ENCODE measurements at places on chromosomes 16 and 17.

GRCh38 chr16:84677017-84677803 lies 22.6 kb upstream of the USP10 start:
- DNase-seq: no peak

- DNase-seq: no peak
Measured at GRCh38 chr17:61825448-61826137, 37.7 kb downstream of the BRIP1 start.

DNA sequence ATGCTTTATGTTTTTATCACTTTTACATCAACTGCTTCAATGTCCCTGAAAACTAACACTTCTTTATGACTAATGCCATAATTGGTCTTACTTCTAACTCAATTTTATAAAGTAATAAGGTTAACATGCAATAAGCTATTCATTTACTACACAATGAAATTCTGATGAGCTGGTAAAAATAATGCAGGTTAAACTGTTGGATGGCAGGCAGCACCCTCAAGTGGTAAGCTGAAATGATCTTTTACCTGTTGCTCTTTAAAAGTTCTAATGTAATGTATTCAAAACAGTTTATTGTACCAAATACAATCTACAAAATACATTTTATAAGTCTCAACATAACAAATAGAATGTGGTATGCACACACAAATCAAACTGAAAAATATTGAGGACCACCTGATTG lies 1280.3 kb downstream of the CDH8 start:
- no peak for DNase-seq

DNA sequence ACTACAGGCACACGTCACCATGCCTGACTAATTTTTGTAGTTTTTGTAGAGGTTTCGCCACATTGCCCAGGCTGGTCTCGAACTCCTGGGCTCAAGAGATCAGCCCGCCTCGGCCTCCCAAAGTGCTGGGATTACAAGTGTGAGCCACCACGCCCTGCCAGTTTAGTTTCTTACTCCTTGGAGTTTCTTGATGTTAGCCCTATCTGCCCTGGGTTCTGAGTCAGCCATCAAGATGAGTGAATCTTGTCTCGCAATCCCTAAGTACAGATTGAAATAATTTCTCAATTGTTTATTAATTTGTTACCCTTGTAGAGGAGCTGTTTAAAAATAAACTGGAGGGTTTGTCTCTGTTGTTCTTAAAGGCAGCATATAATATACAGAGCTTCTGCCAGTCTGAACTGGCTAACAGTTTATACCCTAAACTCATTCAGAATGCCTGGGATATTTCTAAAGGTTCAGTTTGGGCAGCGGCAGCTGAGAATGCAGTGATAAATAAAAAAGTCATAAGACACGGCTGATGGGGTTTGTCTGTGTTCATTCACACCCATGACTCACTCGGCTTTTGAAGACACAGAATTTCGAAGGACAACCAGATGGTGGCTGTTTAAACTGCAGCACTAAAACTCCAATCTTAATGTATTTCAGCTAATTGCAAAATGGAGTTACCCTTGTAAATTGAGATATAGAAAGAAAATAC lies 39.6 kb downstream of the GPRC5B start:
- DNase-seq: no peak

All from activated T-cell treated with anti-CD3 and anti-CD28 coated beads for 48 hours (primary cell).